IPS DF 6.9 (cell line): ENCODE measurements at places on chromosomes 11 and 22.

- peaks cover 2% of the 10 kb centered on the region; the same call in 1 of the 2 replicates for H3K4me1 ChIP-seq
- H3K36me3 ChIP-seq: no peaks in the 10 kb centered on the region
- H3K4me3 ChIP-seq: no peak overlapping the region
- no peak overlapping the region for H3K27ac ChIP-seq
- H3K27me3 ChIP-seq: no peaks in the 10 kb centered on the region
Observed at GRCh38 chr22:36829370-36830002, 12.7 kb upstream of the PVALB start.

DNA sequence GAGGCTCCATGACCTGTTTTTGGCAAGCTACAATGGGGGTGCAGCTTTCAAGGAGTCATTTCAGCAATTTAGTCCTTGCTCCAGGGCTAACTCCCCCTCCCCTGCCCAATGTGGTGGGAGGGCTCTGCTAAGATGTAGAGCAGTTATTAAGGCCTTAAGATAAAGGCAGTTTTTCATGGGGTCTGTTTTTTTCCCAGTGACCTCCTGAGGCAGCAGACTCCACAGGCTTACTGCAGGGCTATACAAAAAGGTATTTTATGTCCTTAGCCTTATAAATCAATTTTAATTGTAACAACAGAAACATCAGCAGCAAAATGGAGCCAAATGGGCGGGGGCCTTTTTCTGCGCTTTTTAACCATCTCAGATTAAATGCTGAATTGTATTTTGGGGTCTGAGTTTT is 192.3 kb downstream of the KIRREL3 start:
- no peak overlapping the region for H3K4me3 ChIP-seq
- H3K27me3 ChIP-seq: no peaks in the 10 kb centered on the region
- no peaks in the 10 kb centered on the region for H3K36me3 ChIP-seq
- no peaks in the 10 kb centered on the region; the same call in 1 of the 2 replicates for H3K4me1 ChIP-seq
- no peak for DNase-seq

GRCh38 chr22:17638432-17639246 is at the start of gene BCL2L13:
TSS of gene BCL2L13 (plus strand) at chr22:17638757. CDS start at chr22:17655712, 16,955 bp downstream.
- H3K4me3 ChIP-seq: peak within 1 kb of the TSS; percentile 51
- peak within 1 kb of the TSS; percentile 21 for H3K27ac ChIP-seq
- no peaks in the 10 kb centered on the region for H3K36me3 ChIP-seq
- peak; percentile 83 for DNase-seq
- no peaks in the 10 kb centered on the region for H3K27me3 ChIP-seq
- no peaks in the 10 kb centered on the region for H3K4me1 ChIP-seq

GRCh38 chr22:21051145-21051830 is 5.5 kb downstream of the LRRC74B start:
- no peak overlapping the region for H3K4me3 ChIP-seq
- H3K36me3 ChIP-seq: no peaks in the 10 kb centered on the region
- no peak for DNase-seq
- no peak overlapping the region for H3K27ac ChIP-seq

- H3K4me1 ChIP-seq: peaks cover 5% of the 10 kb centered on the region; the same call in 1 of the 2 replicates
- no peaks in the 10 kb centered on the region for H3K36me3 ChIP-seq
- H3K4me3 ChIP-seq: no peak overlapping the region
Observed at GRCh38 chr11:47507563-47508239, 45.2 kb downstream of the CELF1 start.
